ENCODE measurements at places on chromosomes 1 and 21.

GRCh38 chr1:2556277-2556677, at the start of gene TNFRSF14:
Gene TNFRSF14, plus strand, starts transcription at chr1:2556371. Its CDS starts 294 bp downstream, at chr1:2556665.
- no peak for DNase-seq

DNA sequence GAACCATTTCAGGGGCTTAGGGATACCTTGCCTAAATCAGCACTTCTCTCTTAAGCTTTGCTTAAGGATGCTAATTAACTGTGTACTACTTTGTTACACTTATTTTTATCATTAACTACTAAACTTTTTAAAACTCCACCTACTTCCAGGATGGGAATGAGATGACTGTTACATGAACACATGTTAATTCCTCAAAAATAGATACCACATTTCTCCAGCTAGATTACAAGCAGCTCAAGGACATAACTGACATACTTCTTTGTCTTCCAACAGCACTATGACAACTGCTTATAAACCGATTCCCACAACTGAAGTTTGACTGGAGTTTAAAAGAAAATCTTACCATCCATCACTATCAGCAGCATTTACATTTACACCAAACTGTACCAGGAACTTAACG, 53.7 kb downstream of the TP53BP2 start:
- DNase-seq = no peak

DNA sequence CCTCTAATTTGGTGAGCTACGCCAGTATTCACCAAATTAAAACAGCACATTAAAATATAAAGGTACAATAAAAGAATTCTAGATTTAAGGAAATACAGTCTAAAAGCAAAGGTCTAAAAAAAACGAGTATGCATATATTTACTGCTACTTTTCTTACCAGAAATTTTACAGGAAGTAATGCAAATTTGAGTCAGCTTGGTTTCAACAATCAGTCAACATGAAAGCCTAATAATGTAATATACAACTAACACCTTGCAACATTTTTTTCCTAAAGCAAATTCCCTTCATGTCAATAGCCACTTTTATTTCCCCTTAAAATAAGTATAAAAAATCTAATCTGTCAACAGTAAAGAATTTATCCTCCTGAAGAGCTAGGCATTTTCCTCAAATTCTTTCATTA, 11.9 kb downstream of the PTP4A2 start:
- DNase-seq = no peak

DNA sequence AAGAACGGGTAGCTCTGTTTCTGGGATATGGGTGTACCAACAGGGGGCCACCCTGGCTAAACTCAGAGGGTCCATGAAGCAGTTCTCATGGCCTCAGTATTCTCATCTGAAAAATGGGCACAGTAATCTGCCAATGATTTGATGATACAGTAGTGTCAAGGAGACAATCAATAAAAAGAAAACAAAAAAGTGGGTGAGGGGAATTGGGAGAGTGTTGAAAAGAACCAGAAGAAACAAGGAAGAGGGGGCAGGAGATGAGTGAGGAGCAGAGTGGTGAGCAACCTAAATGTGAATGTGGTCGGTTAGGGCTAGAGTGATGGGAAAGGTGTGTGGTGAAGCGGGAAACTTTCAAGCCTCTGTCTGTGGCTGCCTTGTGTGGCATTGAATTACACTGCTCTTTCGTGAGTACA, 2.0 kb downstream of the SLAMF7 start:
- no peak for DNase-seq

DNA sequence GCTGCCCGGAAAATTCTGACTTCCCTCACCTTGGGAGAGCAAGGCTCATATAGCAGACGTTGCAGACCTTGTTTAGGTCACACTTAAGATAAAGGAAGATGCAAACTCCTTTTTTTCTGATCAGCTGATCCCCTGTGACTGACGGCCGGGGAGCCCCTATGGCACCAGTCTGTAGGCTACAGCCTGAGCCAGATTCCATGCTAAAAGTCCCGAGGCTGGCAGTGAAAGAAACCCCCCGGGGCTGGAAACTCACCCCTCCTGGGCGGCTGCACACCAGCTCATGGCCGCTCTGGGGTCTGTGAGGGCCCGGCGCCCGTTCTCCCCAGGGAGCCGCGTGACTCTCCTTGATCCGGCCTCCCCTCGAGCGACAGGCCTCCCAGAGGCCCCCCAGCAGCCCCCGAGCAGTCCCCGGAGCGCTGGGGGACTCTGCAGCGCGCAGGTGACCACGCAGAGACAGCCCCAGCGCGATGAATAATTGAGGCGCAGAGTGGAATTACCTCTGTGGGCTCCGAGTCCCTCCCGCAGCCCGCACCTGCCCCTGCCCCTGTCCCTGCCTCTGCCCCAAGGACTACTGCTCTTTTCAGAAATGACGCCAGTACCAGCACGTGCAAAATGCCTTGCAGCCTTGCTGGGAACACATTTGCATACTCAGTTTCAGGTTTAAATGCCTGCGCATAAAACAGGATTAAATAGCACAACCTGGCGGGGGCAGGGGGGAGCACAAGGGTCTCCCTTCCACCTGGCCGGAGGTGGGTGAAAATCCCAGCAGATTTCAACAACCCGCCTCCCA, 62.6 kb upstream of the CLDN14 start:
- DNase-seq = no peak

DNA sequence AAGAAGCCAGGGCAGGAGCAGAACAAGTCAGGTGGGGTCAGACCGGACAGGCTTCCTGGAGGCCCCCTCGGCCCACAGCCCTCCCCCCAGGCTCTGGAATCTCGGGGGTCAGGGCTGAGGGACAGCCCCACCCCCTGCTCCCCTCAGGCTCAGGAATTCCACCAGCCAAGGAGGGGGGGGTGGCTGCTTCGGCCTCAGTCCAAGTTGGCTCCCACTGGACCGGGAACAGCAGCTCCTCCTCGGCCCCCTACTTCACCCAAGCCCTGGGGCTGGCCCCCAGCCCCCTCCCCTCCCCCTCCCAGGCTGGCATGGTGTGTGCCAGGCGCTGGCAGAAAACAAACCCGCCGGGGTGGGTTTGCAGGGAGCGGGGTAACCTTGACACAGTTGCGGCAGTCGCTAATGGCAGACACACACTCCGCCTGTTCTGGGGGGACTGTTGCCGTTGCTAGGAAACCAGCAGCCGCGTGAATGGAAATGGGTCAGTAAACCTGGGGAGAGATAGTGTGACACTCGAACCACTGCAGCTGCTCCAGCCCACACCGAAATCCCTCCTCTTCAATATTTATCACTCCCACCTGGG, 32.4 kb downstream of the AHDC1 start:
- no peak for DNase-seq

- DNase-seq = no peak
Observed at GRCh38 chr1:147771226-147772125, 11.1 kb upstream of the GJA5 start.

DNA sequence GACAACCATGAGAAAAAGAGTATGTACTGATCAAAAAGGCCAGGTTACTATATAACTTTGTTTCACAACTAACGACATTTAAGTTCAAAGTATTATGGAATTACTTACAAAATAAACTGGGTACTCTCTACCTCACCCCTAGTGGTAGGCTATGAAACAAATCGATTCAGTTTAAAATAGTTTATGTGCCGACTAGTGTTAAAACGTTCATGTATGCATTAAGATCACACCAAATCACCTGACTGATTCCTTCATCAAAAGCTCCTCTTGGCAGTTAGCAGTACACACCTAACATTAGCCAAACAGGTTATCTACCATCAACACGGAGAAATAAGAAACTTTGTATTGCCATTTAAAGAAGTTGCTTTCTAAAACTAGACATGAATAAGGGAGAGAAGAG, 137.1 kb downstream of the AKT3 start:
- DNase-seq = no peak

- no peak for DNase-seq
Observed at GRCh38 chr1:111497592-111497991, 5.8 kb downstream of the ADORA3 start.

GRCh38 chr1:214116258-214116657, 128.5 kb downstream of the PROX1 start:
- DNase-seq = no peak

GRCh38 chr21:41762753-41763152, 4.1 kb downstream of the RIPK4 start:
- DNase-seq = no peak

- no peak for DNase-seq
Observed at GRCh38 chr1:10860682-10861081, 64.2 kb upstream of the CASZ1 start.

DNA sequence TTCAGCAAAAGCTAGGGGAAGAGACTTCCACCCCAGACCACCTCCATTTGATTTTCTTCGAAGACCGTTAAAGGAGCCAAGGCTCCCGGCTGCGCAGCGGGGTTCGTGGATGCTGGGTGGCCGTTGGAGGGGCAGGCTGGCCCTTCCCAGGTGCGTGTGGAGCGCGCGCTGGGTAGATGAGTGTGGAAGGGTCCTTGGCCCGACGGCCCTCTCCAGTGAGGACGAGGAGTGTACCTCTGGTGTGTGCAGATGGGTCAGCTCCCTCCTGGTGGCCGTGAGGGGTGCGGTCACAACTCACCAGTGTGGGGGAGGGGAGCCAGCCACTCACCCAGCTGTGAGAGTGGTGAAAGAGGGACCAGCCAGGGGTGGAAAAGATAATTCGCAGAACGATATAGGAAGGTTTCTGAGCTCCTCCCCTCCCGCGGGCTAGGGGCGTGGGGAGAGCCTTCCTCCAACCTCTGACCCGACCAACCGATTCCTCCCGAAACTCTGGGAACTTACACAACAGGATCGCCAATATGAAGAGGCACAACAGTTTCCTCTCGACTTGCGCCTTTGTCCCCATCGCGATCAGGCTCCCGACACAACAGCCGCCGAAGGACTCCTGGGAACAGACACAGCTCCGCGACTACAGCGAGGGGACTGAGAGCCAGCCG, at the start of gene F11R:
Gene F11R, minus strand, starts transcription at position 644 of the 656 bp plus-strand sequence. Its CDS starts 79 bp downstream, at position 565.
- peak; percentile 81 for DNase-seq

DNA sequence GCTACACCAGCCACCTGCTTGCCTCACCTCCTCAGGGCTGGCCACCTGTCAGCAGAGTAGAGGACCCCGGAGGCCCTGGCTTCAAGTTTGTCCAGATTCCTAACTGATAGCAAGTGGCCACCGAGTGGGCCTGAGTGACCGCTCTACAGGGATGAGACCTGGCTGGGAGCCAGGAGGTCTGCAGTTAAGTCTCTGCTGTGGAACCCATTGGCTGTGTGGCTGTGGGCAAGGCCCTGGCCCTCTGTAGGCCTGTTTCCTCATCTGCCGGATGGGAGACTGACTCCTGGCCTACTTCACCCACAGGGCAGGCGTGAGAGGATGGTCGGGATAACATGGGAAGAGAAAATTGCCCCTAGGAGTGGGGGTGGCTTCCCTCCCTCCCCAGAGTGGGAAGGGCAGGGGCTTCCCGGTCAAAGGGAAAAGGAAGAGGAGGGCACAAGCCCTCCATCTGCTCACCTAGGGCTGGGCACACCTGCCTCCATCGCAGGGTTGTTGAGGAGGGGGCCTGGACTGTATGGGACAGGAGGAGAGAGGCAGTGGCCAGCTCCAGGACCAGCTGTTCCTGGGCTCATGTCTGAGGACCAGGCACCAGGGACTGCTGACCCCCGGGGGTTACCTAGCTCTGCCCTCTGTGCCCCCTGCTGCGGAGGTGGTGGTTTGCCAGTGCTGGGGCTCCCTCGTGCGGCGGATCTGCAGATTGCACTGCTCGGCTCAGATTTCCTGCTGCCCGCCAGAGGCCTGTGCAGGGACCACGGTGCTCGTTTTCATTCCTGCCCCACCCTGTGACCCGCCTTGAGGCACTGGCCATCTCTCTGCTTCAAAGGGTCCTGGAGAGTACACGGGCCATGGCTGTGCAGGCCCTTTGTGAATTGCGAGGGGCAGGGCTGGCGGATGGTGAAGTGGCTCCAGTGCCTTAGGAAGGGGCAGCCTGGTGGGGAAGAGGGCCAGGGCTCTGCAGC, 9.1 kb upstream of the MTFR1L start:
- no peak for DNase-seq

- DNase-seq = no peak
Observed at GRCh38 chr1:205633421-205633976, 1.7 kb upstream of the ELK4 start.

DNA sequence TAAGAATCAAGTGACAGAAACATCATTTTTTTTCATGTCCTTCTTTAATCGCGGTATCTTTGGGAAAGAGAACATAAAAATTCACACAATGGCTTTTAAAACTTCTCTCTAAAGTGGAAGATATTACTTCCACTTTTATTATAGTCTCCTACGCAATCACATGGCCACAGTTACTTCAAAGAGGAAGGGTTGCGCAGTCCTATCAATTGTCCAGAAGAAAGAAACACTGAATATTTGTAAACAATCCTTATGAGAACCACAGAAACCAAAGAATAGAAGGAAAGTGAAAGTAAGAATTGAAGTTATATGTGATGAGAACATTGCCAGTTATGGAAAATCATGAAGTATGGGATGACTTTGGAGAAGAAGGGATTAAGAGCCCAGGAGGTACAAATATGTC, 32.6 kb downstream of the CFH start:
- peak; percentile 60 for DNase-seq

DNA sequence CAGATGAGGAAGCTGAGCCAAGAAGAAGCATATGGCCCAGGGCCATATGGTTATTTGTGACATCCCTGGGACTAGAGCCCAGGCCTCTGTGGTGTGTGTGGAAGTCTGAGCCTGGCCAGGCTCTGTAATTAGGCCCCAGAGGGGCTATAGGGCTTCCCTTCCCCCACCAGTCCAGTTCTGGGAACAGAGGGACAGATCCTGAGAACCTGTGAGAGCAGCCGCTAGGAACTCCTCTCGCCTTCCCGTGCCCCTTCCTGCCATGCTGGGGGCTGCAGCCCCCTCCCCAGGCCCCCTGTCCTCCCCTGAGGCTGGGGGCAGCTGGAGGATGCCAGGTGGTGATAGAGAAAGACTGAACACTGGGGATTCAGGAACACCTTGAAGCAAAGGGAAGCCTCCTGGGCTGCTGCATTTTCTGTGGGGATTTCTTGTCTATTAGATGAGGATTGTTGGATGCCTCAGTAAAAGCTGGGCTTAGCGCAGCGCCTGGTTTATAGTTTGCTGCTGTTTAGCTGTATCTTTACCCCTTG, 33.3 kb downstream of the COQ8A start:
- no peak for DNase-seq

- no peak for DNase-seq
Observed at GRCh38 chr1:204171751-204172178, 5.6 kb upstream of the REN start.

DNA sequence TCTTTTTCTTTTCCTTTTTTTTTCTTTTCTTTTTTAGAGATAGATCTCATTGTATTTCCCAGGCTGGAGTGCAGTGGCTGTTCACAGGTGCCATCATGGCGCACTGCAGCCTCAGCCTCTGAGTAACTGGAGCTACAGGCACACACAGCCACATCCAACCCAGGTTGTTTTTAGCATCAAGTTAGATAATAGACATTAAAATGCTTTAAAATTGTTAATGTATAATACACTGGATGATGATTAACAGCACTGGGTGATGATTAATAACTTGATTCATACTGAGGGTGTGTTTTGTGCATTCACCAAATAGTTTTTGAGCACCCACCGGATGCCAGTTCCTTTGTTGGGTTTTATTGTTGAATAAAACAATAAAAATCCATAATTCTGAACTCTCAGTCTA, 75.2 kb downstream of the BEND5 start:
- no peak for DNase-seq

DNA sequence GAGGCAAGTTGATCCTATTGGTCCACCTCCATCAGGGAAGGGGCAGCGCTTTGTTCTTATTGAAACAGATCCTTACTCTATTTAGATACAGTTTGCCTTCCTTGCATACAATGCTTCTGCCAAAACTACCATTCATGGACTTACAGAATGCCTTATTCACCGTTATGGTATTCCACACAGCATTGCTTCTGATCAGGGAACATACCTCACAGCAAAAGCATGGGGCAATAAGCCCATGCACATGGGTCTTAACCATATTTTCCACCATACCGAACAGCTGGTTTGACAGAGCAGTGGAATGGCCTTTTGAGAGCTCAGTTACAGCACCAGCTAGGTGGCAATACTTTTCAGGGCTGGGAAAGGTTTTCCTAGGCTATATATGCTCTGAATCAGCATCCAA, 544.8 kb upstream of the ADGRL4 start:
- no peak for DNase-seq
